ENCODE measurements at places on chromosomes 1 and 21. TPM values are rescaled to one million over a fixed set of nuclear protein-coding genes. Genes with fewer than 3 reads are reported as not detected.

The CHRNB2 gene
- under 0.01 TPM for total RNA-seq

The XCL1 gene
- total RNA-seq = not detected

The STUM gene
- total RNA-seq = under 0.01 TPM

The HS2ST1 gene
- total RNA-seq = 28.3 TPM

The OR2T8 gene
- not detected for total RNA-seq

The INAVA gene
- total RNA-seq = under 0.01 TPM

The FAM78B gene
- 0.32 TPM for total RNA-seq

The AGBL4 gene
- total RNA-seq = not detected

The SERPINC1 gene
- not detected for total RNA-seq

The PCAT6 gene
- 0.52 TPM for total RNA-seq

The LRIG2 gene
- total RNA-seq = 20.4 TPM

The RBM8A gene
- total RNA-seq = 110 TPM

The TMEM269 gene
- total RNA-seq = not detected

The MTARC1 gene
- 1.9 TPM for total RNA-seq

The OLFML3 gene
- 104 TPM for total RNA-seq

The PGLYRP3 gene
- total RNA-seq = not detected

The CDC7 gene
- total RNA-seq = 5.6 TPM

The TMCO2 gene
- not detected for total RNA-seq

The TAL1 gene
- total RNA-seq = 0.22 TPM

The ANKRD34A gene
- 0.76 TPM for total RNA-seq

The SLC5A9 gene
- not detected for total RNA-seq

The TNFAIP8L2 gene
- not detected for total RNA-seq

The SH2D2A gene
- 0.52 TPM for total RNA-seq

The SPRR2A gene
- total RNA-seq = not detected

The C1orf174 gene
- 23.8 TPM for total RNA-seq

The LRRC71 gene
- total RNA-seq = not detected
